Vein endothelial cell (primary cell): ENCODE measurements at places on chromosomes 5 and 9. TPM values are rescaled to one million over a fixed set of nuclear protein-coding genes. Genes with fewer than 3 reads are reported as not detected.

REEP2 gene
- total RNA-seq: 4.2 and 4.6 TPM in 2 replicates

C5orf52 gene
- total RNA-seq: not detected in 2 replicates

FGF18 gene
- total RNA-seq: 0.10 and 0.33 TPM in 2 replicates

EQTN gene
- total RNA-seq: not detected in 2 replicates

SH3PXD2B gene
- total RNA-seq: 40.8 and 48.3 TPM in 2 replicates

MZB1 gene
- 0.19 TPM in 1 of 2 replicates, not detected in the other for total RNA-seq

PKD2L2 gene
- total RNA-seq: 0.10 TPM in 1 of 2 replicates, not detected in the other

IRX2 gene
- total RNA-seq: 0.10 TPM in 1 of 2 replicates, not detected in the other

IGFBPL1 gene
- total RNA-seq: 0.48 TPM in 1 of 2 replicates, not detected in the other

PLCXD3 gene
- 0.33 and 0.76 TPM in 2 replicates for total RNA-seq
